ENCODE measurements at places on chromosomes 7 and 10.

DNA sequence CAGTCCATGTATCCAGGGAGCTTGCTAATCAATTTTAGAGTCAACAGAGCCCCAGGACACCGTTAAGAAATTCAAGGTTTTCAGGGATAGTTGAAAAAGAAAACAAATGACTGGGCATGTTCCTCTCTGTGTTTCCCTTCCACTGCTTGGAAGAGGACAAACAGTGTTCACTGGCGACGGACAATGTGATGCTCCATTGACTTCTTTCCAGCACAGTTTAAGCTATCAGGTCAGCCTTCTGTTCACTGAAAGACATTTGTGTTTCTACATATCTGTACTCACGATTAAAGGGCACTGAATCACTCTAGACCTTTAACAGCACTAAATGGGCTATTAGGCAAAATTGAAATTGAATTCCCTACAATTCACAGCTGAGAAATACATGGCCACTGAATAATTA lies 123.6 kb downstream of the RNLS start:
- no peak for DNase-seq

DNA sequence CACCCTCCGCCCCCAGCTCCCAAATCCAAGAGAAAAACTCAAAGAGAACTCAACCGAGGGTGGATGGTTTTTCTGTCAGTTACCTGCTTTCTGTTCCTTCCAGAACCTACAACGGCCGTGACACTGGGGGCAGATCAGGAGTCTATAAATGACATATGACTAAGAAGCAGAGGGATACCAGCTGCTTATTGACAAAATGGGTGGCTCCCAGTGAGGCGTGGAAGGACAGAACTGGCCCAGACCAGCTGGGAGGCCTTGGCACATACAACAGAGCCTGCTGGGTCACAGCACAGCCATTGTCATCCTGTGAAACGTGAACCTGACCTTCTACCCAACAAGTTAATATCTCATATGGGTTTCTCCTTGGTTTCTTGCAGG lies 84.3 kb upstream of the ADRB1 start:
- DNase-seq, result no peak

DNA sequence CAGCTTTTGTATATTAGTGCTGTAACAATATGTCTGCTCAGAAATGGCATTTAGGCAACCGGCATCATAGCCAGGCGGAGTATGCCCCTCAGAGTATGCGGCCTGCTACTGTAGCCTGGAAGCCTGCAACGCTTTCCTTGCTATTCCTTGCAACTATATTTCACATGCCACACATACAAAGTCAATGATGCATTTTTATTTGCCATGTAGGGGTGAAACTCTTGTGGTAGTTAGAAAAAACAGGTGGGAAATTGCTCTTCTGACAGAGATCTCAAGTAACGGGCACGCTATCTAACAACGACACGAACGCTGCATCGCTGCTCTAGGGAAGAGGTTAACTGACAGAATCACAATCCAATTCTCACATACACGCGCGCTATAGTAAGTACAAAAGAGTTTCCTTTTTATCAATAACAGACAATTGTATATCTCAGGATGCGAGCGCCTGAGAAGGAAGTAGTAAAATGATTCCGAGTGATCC lies 5.9 kb downstream of the EBF3 start:
- no peak for DNase-seq

DNA sequence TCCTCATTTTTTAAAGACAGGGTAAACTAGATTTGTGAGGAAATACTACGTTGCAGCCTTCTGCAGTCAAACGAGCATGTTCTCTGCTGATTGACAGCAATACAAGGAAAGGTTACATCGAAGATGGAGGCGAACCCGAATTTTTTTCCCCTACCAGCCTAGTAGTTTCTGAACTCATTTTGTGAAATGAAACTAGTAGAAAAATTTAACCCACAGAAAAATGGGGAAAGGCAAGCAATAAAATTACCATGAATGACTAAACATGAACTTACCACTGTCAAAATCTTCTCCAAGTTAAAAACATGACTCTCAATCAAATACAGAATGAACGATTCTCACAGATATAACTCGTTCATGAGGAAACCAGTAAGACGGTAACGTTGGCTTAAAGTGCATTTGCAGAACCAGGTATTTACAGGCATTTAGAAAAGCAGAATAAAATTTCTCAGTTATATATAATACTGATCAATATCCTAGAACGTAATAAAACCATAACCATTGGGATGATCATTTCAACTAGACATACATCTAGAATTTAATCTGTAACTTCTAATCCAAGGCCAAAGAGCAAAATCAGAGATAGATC lies 73.9 kb downstream of the CELF2 start:
- no peak for DNase-seq

GRCh38 chr7:36070230-36070629 lies 82.8 kb upstream of the EEPD1 start:
- no peak for DNase-seq

GRCh38 chr10:119135513-119135881 lies 30.0 kb downstream of the SFXN4 start:
- DNase-seq, result no peak

DNA sequence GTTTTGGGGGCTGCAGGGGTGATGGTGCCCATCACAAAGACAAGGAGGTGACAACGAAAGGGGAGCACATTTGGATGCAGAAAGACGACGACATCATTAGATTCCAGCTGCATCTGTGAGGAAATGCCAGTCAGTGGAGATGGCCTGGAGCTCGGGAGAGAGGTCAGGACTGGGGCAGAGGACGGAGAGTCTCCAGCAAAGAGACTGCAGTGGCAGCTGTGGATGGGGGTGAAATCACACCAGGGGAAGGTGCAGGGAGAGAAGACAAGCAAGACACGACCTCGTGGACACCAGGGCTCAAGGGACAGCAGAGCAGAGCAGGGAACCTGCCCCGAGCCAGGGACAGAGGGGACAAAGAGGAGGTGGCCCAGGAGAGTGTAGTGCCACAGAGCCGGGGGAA lies 203.4 kb downstream of the PRPF18 start:
- no peak for DNase-seq

DNA sequence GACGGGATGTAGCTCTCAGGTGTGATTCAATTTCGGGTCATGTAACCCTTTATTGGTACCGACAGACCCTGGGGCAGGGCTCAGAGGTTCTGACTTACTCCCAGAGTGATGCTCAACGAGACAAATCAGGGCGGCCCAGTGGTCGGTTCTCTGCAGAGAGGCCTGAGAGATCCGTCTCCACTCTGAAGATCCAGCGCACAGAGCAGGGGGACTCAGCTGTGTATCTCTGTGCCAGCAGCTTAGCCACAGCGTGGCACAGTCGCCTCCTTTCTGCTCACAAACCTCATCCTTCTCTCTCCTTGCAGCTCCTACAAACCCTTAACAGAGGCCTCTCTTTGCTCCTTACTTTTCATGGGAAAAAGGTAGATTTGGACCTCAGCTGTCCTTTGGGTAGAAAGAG lies 197.5 kb upstream of the PRSS58 start:
- no peak for DNase-seq

GRCh38 chr10:76885816-76886215 lies 751.8 kb downstream of the KCNMA1 start:
- no peak for DNase-seq

- DNase-seq, result no peak
These were observed 50.9 kb downstream of the KLF6 start for GRCh38 chr10:3734111-3734510.

GRCh38 chr7:94912085-94912484 lies 4.7 kb downstream of the PPP1R9A start:
- no peak for DNase-seq

DNA sequence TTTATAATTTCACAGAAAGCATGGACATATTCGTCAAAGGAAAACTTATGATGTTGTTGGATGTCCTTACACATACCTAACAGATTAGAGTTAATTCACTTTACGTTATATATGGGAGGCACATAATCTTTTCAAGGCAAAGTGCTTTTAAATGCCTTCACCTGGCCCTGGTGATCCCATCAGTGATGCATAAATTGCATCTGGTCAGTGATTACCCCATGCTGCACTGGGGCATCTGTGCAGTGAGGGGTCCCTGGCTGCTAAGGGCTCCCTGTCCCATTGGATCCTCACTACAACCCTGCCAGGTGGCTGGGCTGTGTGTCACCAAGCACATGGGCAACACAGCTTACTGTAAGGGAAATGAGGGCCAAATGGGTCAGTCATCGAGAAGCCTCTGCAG lies 441.1 kb downstream of the RPS24 start:
- peak; percentile 5 for DNase-seq

DNA sequence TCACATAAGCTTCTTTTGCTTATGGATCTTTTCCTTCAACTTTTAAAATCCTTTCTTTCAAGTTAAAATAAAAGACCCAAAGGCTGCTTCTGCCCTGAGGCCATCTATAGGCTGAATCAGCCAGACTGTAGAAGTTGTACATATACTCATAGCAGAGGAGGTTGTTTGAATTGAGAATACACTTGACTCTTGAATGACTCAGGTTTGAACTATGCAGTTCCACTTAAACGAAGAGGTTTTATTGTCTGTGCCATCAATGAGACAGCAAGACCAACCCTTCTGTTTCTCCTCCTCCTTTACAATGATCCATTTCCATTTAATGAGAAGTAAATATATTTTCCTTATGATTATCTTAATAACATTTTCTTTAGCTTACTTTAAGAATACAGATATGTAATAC lies 5.8 kb downstream of the ZNF365 start:
- DNase-seq, result no peak

DNA sequence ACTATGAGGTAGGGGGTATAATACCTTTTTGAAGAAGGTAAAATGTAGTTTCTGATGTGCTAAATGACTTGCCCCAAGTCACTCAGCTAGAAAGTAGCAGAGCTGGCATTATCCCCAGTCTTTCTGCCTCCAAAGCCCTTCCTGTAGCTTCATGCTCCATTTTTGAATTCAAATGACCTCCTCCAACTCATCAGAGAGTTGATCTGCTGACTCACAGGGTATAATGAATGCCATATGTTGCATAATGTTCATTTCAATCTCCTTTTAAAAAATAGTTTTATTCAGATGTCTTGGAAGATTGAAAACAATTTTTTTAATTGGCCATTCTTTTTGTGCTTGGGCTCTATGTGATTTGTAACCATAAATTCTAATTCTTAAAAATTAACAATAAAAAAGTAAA lies 272.8 kb upstream of the IMMP2L start:
- DNase-seq, result no peak

GRCh38 chr7:157926521-157927150 lies 589.8 kb downstream of the DNAJB6 start:
- no peak for DNase-seq

DNA sequence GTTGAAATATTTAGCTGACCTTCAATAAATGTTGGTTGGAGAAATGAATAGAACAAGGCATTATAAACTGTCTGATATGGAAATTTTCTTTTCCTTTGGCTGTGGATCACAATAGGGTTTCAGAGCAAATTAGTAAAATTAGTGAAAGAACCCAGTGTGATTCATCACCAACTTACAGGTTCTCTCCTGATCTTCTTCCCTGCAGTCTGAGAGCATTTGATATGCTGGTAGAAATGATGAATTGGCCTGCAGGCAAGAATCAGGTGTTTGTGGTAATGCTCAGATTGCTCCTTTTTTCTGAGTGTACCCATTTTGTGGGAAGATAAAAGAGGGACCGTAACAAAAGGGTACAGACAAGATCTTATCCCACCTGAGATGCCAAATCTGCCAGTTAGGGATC lies 51.9 kb downstream of the BTAF1 start:
- no peak for DNase-seq

- no peak for DNase-seq
These were observed 225.6 kb upstream of the IGFBP3 start for GRCh38 chr7:46146454-46147255.

- no peak for DNase-seq
These were observed 41.2 kb downstream of the STK17A start for GRCh38 chr7:43624156-43624555.

- no peak for DNase-seq
These were observed 140.2 kb downstream of the LCOR start for GRCh38 chr10:96972264-96972663.

Measured in central memory CD8-positive, alpha-beta T cell (primary cell).